Head of caudate nucleus (tissue), 42 donors: ENCODE measurements at places on chromosomes 3 and 15.

- no peak for DNase-seq
These were observed 25.0 kb downstream of the TGFBR2 start for GRCh38 chr3:30631243-30631904.

GRCh38 chr15:77016321-77016695 is 21.4 kb downstream of the PSTPIP1 start:
- no peak for DNase-seq

DNA sequence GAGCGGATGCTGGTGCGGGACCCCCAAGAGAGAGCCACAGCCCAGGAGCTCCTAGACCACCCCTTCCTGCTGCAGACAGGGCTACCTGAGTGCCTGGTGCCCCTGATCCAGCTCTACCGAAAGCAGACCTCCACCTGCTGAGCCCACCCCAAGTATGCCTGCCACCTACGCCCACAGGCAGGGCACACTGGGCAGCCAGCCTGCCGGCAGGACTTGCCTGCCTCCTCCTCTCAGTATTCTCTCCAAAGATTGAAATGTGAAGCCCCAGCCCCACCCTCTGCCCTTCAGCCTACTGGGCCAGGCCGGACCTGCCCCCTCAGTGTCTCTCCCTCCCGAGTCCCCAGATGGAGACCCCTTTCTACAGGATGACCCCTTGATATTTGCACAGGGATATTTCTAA is 6.9 kb downstream of the ANKRD63 start:
- no peak for DNase-seq

GRCh38 chr3:38493031-38493430 is 3.1 kb upstream of the EXOG start:
- no peak for DNase-seq

- no peak for DNase-seq
These were observed 19.9 kb downstream of the IQGAP1 start for GRCh38 chr15:90407871-90408317.

GRCh38 chr3:172135820-172136219 is 96.4 kb downstream of the FNDC3B start:
- no peak for DNase-seq

GRCh38 chr3:190710723-190711122 is 151.8 kb downstream of the GMNC start:
- no peak for DNase-seq

DNA sequence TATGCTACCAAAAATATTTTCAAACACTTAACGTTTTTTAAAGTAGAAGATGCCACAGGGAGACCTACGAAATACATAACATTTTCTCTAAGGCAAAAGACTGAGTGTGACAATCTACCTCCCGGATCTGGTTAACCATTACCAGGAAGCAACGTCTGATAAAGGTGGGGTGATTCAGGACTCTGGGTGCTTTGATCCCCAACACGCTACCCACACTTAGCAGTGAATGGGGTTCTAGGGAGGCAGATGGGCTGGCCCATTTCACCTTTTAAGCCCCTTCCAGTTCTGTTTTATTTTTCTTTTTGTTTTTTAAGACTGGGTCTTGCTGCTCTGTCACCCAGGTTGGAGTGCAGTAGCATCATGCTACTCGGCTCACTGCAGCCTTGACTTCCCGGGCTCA is 39.5 kb downstream of the EIF4E3 start:
- no peak for DNase-seq

GRCh38 chr3:43523454-43524053 is 98.3 kb downstream of the ANO10 start:
- DNase-seq = no peak

- no peak for DNase-seq
These were observed 64.4 kb downstream of the GTPBP8 start for GRCh38 chr3:113055201-113055600.

DNA sequence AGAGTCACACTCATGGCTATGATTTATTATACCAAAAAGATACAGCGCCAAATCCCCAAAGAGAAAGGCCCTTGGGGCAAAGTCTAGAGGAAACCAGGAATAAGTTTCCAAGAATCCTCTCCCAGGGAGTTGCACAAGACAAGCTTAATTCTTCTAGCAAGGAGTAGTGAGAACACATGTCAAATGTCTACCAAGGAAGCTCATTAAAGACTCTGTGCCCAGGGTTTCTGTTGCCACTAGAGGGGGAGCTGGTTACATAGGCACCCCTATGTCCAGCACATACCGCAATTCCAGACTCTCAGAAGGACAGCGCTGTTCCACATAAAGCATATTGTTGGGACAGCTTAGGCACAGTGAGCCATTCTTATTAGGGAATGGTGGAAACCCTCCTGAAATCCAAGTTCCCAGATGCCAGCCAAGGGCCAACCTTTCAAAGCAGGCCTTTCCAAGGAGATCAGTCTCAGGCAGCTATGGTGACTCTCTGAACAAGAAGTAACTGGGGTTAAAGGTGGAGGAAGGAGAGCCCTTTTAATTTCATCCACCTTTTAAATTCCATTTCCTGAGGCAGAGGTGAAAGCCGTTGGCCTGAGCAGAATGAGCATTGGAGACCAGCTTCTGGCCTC is 194.2 kb downstream of the UACA start:
- DNase-seq = no peak

DNA sequence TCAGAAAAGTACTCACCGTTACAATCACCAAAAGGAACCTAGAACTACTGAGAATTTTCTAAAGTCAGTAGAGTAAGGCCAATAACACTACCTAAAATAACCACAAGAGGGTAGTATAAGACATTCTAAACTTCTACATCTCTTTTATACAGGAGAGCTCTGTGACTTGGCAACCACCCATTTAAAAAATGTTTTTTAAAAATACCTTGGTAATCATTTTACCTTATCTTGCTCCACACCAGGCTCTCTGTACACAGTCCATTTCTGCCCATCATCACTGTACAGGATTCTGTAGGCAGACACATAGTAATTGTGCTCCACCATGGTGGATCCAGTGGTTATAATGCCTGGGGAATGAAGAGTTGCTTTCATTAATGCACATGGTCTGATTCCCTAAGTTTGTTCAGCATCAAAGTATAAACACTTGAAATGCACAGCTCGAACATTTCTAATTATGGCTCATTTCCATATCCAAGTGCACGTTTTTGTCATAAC is 54.5 kb downstream of the ST3GAL6 start:
- no peak for DNase-seq

- no peak for DNase-seq
These were observed 16.6 kb upstream of the LRRK1 start for GRCh38 chr15:100902436-100903167.

- no peak for DNase-seq
These were observed at the start of gene ALDH1A2 for GRCh38 chr15:58065445-58066041. TSS of gene ALDH1A2 (minus strand) at chr15:58065711. CDS start at chr15:58065650, 61 bp downstream.

DNA sequence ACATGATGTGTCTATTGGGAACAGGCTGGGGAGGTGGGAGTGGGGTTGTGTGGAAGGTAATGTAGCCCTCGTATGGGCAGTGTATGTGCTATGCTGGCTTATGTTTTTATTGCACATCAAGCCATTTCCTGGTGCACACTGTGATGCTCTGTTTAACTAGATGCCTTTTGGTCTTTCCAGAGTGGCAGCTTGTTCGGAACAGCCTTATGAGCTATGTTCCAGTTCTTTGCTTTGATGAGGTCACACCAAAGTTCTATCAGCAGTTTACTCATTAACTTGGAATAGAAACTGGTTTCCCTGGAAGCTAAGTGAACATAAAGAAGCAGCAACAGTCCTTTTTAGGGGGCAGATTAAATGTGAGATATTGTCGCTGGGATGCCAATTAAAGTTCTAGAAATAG is 133.9 kb downstream of the DIPK2A start:
- no peak for DNase-seq

GRCh38 chr3:48297111-48297810 is 36.2 kb downstream of the SPINK8 start:
- DNase-seq = no peak
